ENCODE measurements at places on chromosomes 2 and 18.

DNA sequence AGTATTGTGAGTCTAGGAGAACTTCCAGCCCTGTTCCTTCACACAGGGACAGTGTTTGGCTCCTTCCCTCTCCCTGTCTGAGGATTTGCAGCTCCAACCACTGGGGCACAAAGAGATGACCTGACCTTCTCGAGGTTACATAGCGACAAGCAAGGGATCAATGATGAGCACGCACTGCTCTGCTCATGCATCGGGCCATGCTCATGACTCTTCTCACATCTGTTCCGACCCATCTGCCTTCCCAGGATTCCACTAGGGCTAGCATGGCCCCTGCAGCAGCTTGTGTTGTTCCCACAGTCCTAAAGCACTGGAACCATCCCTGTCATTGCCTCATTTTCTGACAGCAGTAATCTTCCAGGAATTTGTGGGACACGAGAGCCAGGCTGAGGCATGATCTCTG is 78.8 kb upstream of the ARHGAP28 start:
- no peaks in the 10 kb centered on the region for H3K36me3 ChIP-seq
- H3K4me3 ChIP-seq: no peak overlapping the region
- H3K27ac ChIP-seq: no peak overlapping the region
- no peaks in the 10 kb centered on the region for H3K4me1 ChIP-seq
- no peak for DNase-seq
- H3K27me3 ChIP-seq: no peaks in the 10 kb centered on the region

DNA sequence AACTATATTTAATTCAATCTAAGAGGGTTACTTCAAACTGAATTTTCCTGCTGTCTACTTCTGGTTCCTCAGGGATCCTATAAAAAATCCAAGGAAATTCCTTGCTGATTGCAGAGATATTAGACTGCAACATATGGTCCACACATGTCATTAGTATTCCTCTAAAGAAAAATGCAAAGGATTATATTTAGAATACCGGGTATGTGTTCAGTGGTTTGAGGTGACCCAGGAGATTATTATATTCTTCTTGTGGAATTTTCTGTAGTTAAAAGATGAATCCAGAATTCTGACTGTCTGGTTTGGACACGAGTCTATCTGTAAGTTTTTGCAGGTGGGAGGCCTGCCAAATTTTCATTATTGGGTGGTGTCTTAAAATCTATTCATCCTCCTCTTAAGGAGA is 18.2 kb downstream of the HOXD1 start:
- no peaks in the 10 kb centered on the region for H3K36me3 ChIP-seq
- H3K27me3 ChIP-seq: peaks cover 29% of the 10 kb centered on the region
- no peak for DNase-seq
- H3K4me1 ChIP-seq: no peaks in the 10 kb centered on the region
- H3K27ac ChIP-seq: no peak overlapping the region

DNA sequence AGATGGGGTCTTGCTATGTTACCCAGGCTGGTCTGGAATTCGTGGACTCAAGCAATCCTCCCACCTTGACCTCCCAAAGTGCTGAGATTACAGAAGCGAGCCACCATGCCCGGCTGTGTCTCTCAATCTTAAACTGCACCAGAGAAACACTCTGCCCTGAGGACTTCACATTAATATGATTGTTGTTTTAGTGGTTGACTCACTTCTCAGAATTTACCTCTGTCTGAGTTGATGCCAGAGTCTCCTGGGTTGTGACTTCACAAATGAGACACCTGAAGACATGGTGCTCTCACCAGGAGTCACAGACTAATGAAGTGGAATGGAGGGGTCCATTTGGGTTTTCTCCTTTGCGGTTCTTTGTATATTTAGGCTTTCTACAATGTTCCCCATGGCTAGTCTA is 61.0 kb upstream of the TGIF1 start:
- no peak for DNase-seq
- H3K27me3 ChIP-seq: no peaks in the 10 kb centered on the region
- peaks cover 3% of the 10 kb centered on the region for H3K36me3 ChIP-seq
- peaks cover 3% of the 10 kb centered on the region for H3K4me1 ChIP-seq
- H3K4me3 ChIP-seq: no peak overlapping the region

DNA sequence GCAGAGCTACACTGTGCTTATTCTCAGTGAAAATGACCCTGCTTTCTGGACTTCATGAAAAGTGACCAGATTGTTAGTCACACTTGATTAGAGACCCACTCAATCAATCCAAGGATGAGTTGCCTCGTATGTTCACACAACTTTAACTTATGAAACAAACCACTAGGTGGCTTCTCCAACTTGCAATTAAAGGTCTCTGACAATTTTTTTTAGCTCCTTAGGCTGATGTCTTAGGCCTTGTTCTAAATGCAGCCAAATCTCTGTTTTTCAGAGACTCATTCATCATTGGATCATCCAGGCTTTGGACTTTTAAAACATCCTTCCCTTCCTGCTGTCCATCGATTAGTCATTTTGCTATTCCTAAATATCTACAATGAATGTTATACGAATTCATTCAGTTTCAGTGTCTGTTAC is 63.4 kb downstream of the MREG start:
- no peaks in the 10 kb centered on the region for H3K27me3 ChIP-seq
- no peak overlapping the region for H3K4me3 ChIP-seq
- H3K4me1 ChIP-seq: peaks cover 17% of the 10 kb centered on the region
- H3K27ac ChIP-seq: no peak overlapping the region

DNA sequence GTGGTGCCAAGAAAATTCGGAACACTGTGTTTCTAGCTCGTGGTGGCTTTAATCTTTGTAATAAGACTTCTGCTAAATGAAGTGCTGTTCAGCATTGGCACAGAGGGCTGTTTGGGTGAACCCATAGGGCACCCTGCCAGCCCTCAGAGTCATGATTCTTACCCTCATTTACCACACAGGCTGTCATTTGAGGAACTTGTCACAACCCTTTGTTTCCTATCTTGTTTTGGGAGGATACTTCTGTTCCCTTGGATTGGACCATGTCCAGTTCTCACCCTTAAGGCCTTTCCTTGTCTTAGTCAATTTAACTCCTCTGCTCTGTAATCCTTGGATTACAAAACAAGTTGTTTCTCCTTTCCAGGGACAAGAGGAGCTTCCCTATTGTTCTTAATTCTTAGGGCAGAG is 225.7 kb downstream of the MTX2 start:
- no peak for DNase-seq
- H3K27ac ChIP-seq: no peak overlapping the region
- H3K4me3 ChIP-seq: no peak overlapping the region
- peaks cover 12% of the 10 kb centered on the region for H3K27me3 ChIP-seq

- no peak overlapping the region for H3K27ac ChIP-seq
- H3K4me1 ChIP-seq: no peaks in the 10 kb centered on the region
- no peak overlapping the region for H3K4me3 ChIP-seq
Measured at GRCh38 chr18:51288582-51288981, 91.1 kb upstream of the MEX3C start.
